ENCODE measurements at places on chromosomes 5 and 9. TPM values are rescaled to one million over a fixed set of nuclear protein-coding genes. Genes with fewer than 3 reads are reported as not detected.

DNA sequence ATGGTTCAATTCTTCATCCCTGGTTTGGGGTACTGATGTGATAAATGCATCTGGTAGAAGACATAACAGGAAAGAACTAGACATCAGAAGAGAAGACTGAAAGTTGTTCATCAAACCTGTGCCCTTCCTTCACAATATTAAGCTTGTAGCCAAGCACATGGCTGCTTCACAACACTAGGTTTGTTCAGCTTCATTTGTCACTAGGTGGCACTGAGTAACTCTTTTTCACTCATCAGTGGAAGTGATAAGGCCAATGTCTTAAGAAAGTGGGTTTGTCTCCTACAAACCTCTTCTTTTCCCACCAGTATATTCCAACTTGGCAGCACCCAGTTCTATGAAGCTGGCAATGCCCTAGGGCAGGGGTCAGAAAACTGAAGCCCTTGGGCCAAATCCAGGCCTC, 26.9 kb downstream of the ZNF484 start:
- no peak for DNase-seq

DNA sequence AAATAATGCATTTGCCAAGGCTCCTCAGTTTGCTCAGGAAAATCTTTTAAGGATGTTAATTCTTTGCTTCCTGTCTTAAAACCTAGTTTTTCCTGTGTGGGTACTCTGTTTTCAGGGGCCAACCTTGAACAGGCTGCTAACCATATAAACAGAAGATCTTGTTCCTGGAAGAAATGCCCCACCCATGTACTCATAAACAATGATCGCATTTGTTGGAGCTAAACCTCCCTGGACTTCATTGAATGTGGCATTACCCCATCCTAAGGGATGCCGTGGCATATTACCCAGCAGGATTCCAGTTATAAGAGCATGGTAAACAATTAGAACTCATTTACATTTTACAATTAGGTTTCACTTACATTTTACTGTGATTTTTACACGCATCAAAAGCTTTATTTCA, 436.0 kb downstream of the ZNF608 start:
- no peak for DNase-seq

Gene SREK1
- 69.9 TPM for total RNA-seq

DNA sequence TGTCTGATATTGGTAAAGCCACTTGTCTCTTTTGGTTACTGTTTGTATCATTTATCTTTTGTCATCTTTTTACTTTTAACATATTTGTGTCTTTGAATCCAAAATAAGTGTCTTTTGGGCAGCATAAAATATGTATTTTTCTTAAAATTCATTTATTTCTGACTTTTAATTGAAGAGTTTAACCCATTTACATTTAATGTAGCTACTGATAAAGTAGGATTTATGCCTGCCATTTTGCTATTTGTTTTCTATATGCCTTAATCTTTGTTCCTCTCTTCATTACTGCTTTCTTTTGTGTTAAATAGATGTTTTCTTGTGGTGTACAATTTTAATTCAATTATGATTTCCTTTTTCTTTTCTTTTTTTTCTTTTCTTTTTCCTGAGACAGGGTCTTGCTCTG, 60.9 kb downstream of the ESM1 start:
- DNase-seq: no peak

Gene IGFBPL1
- not detected for total RNA-seq

DNA sequence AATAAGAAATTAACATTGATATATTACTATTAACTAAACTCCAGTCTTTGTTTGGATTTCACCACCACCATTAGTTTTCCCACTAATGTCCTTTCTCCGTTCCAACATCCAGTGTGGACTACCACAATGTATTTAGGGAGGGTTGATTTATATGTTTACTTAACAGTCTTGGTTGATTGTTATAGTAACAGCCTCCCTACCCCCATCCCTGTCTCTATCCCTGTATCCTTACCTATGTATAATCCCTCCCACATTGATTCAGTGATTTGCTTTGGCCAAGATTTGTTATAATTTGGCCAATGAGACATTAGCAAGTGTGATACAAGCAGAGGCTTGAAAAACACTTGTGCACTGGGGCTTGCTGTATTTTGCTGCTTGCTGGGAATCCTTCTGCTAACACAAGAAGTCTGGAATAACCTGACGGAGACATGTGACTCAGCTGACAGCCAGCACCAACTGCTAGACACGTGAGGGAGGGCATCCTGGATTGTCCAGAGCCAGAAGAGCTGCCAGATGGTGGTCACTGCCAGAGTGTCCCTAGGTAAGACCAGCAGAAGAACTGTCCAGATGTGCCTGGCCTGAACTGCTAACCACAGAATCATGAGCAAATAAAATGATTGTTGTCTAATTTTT, 51.2 kb upstream of the TCF7 start:
- no peak for DNase-seq

DNA sequence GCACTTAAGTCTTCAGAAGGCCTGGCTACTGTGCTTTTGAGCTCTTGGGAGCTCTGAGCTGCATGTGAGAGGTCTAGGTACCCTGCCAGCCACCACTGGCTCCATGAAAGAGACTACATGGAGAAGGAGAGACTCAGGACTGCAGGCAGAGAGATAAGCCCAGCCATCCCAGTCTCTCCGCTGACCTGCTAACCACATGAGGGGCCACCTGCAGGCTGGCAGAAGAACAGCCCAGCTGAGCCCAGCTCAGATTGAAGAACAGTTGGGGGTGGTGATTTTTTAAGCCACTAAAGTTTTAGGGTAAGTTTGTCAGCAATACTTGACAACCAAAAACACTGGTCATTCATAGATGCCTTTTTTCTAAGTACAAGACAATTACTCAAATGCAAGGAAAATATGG, 205.0 kb upstream of the PRDM9 start:
- no peak for DNase-seq

Gene TAF7
- 67.1 TPM for total RNA-seq

DNA sequence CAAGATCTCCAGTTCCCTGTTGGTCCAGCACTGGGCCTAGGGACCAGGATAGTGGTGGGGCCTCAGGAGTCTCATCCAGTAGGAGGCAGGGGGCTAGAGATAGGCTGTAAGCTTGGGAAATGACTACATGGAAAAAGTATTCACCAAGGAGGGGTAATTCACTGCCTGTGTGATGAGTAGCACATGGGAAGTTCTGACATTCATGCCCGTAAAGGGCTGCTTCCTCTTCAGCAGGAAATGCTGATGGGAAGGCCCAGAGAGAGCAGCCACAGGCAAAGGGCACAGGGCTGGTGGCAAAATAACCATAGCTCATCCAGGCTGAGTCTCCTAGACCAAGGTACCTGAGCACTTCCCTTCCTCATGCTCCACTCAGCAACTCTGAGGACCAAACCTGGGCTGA, 23.1 kb upstream of the FRRS1L start:
- DNase-seq: no peak

Gene FABP6
- total RNA-seq: not detected

Gene NR3C1
- 51.3 TPM for total RNA-seq

Gene IL17B
- not detected for total RNA-seq

GRCh38 chr9:84829471-84829870, 159.9 kb downstream of the NTRK2 start:
- no peak for DNase-seq

Gene FAM153A
- total RNA-seq: 16.3 TPM

DNA sequence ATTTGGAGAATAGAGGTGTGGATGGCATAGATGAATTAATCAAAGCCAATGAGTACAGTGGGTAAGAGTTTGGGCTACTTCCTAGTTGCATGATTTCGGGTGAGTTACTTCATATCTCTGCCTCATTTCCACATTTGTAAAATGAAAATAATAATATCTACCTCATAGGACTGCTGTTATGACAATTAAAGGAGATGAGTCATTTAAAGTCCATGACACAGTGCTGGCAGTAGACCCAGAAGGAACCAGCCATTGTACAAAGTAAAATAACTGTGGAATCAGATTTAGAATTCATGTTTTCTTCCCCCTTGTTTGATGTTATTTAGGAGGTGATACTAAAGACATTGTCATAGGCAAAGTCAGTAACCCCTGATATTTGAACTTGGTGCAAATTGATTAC, 139.5 kb upstream of the SLC27A6 start:
- no peak for DNase-seq

Gene CCNI2
- 7.7 TPM for total RNA-seq

DNA sequence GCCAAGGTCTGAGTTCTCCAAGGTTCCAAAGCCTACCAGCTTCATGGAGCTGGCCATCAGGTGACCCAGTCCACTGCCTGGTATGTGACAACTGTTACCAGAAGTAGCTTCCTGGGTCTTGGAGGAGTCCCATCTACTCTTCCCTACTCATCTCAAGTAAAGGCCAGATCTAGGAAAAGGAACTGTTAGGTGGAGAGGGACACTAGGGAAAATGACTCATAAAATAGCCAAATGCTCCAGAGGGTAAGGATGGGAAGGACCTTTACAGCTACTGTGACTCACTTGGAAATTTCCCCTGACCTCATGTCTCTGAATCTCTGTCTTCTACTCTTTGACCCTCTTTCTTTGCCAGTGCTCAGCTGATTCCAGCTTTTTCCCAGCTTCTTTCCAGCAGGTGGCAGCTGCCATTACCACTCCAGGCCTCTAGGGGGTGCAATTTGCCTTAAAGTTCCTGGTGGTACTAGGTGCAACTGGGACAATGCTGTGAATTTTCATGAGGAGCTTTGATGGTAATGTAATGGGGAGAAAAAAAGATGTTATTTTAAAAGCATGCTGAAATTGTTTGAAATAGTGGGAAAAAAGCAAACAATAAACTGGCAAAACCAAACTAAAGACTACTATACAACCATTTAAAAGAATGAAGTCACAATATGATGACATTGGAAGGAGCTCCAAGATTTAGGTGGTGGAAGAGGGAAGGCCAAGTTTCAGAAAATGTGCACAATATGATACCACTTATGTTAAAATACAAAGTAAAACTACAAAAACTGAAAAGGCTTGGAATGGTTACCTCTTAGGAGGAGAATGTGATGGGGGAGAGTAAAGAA, 27.1 kb upstream of the MYORG start:
- DNase-seq: peak; percentile 25

DNA sequence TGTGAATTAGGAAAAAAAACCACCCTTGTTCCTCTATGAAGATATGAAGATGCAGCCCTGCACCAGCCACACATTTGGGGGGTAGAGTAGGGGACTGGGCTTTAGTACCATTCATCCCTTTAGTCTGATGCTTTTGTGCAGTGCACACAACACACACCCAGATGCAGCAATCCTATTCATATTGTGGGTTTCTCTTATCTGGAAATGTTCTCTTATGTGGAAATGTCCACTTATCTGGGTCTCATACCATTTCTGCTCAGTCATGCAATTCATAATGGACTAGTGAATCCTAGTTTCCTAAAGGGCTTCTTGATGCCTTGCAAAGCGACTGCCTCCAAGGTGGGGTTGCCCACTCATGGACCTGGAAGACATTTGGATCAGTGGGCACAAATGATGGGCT, 47.8 kb downstream of the C9orf152 start:
- no peak for DNase-seq

Gene BARHL1
- not detected for total RNA-seq

DNA sequence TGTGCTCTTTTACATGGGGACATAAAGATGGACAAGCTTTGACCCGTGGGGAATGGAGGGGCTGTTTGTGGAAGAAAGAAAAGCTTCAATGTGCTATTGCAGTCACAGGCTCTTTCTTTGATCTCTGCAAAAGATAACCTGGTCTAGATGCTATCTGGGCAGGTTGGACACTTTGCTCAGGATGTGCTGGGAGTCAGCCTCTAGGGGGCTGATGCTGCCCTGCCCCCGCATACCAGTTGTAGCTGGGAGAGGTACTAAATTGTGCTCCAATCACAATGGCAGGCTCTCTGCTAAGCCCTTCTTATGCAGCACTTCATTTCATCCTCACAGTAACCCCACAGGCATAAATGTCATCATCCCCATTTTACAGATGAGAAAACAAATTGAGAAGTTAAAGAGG, 67.2 kb downstream of the PSD2 start:
- DNase-seq: no peak

Gene CTXN3
- not detected for total RNA-seq

DNA sequence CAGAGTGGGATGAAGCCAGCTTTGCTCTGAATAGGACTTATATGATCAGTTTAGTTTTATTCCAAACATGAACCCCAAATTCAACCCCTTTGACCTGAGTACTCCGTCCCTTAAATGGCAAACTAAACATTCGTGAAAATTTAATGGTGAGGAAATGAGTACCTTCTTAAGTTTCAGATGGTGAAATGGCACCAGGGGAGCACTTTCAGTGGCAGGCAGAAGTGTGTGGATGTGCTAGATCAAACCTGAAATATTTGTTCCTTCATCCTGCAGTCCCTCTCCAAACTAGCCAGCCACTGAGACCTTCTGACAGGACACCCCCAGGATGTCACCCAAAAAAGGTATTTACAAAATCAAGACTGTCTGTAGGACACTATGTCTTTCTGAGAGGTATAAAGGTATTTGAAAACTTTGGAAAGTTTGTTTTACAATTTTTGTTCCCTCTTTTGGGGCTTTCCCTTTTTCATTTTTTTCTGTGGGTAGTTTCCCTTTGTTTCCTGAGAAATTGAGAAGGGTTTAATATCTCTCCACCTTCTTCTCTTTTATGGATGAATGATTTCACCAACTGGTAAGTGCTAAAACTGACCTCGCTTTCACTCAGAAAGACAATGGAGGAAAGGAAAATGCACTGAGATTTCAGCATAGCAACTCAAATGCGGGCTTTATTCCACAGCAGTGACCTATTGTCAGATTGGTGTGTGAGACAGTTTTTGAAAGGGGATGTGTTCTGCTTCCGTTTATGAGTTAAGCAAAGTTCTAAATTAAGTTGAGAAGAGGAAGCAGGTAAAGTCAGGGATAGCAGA, 127.1 kb downstream of the TMC1 start:
- DNase-seq: no peak

- DNase-seq: no peak
These were observed 15.1 kb upstream of the IPPK start for GRCh38 chr9:92685022-92685421.

DNA sequence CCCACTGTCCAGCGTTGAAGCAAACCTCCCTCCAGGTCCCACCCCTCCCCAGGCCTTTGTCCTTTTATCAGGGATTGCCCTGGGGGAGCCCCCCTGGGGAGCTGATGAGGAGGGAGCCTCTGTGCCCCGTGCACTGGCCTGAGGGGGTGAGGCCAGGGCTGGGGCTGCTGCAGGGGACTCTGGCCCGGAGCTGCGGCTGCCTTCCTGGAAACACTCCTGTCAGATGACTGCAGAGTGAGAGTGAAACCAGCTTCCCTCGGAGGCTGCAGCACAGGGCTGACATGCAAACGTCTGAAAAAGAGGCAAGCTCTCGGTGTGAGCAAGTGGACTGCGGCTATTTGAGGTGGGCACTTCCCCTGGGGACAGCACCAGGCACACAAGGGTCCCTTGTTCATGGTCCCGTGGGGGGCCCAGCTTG, 4.6 kb upstream of the TRAF2 start:
- DNase-seq: peak; percentile 63

- DNase-seq: no peak
These were observed 228.8 kb downstream of the AP3B1 start for GRCh38 chr5:78065663-78066062.

DNA sequence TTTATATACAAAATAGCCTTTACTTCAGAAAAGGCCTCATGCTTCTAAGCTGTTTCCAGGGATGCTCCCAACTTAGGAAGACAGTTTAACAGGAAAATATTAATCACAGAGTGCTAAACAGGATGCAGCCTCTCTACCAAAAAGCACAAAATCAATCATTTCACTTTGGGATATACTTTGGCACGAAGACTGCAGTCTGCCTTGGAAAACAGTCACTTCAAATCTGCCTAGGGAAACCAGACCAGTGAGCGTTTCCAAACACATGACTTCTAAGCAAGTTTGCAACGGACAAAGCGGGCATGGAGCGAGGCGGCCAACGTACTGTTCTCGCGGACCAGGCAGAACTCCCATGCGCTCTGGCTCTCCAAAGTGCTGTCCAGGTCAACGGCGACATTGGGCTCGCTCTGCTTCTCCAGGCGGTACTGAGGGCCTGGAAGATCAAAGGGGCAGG, 201.0 kb downstream of the MAPKAP1 start:
- DNase-seq: no peak

Gene ZNF608
- not detected for total RNA-seq

All from activated T-helper 2 cell treated with anti-CD3 and anti-CD28 coated beads, Interferon-gamma antibody, Interleukin-2, Interleukin-4, amounts not matched to agents 10 μg/mL and 5 μg/mL and 100 μg/mL, durations not matched to agents 14 hours and 24 hours and 36 hours (primary cell).